8988T (cell line): ENCODE measurements at places on chromosomes 13 and 19.

DNA sequence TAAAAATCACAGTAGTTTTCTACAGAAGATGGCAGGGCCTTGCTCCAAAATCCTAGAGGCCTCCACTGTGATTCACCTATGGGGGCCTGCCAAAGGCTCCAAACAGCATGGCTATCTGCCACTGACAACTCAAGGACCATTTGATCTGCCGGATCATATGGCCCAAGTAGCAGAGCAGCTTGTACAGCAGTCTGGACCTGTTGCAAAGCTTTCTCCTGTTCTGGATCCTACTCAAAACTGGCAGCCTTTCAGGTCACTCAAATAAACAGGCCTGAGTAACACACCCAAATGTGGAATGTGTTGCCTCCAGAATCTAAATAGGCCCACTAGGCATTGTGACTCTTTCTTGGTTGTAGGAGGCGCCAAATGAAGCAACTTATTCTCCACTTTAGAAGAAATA, 1049.3 kb downstream of the PCDH9 start:
- no peak for DNase-seq

GRCh38 chr19:49767381-49767780, 580 bp downstream of the AP2A1 start:
- no peak for DNase-seq

GRCh38 chr13:30479154-30479882, 13.6 kb upstream of the HMGB1 start:
- no peak for DNase-seq

- DNase-seq: no peak
These were observed 11.4 kb downstream of the MLLT1 start for GRCh38 chr19:6268382-6268771.

- no peak for DNase-seq
These were observed 1519.6 kb downstream of the PCDH9 start for GRCh38 chr13:65710514-65710913.

DNA sequence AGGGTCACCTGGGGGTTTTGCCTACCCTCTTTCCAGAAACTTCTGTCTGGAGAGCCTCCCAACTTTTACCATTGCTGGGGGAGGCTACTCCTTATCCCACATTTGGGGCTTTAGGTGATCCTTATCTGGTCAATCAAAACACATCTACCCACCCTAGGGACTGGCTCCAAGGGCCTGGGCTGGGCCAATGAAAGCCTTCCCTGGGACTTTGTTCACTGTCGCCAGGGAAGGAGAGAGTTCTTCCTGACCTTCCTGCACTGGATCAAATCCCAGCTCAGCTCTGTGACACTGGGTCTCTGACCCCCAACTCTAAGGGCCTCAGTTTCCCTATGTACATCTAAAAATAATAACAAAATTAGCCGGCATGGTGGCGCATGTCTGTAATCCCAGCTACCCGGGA, 11.1 kb downstream of the DOCK6 start:
- no peak for DNase-seq

DNA sequence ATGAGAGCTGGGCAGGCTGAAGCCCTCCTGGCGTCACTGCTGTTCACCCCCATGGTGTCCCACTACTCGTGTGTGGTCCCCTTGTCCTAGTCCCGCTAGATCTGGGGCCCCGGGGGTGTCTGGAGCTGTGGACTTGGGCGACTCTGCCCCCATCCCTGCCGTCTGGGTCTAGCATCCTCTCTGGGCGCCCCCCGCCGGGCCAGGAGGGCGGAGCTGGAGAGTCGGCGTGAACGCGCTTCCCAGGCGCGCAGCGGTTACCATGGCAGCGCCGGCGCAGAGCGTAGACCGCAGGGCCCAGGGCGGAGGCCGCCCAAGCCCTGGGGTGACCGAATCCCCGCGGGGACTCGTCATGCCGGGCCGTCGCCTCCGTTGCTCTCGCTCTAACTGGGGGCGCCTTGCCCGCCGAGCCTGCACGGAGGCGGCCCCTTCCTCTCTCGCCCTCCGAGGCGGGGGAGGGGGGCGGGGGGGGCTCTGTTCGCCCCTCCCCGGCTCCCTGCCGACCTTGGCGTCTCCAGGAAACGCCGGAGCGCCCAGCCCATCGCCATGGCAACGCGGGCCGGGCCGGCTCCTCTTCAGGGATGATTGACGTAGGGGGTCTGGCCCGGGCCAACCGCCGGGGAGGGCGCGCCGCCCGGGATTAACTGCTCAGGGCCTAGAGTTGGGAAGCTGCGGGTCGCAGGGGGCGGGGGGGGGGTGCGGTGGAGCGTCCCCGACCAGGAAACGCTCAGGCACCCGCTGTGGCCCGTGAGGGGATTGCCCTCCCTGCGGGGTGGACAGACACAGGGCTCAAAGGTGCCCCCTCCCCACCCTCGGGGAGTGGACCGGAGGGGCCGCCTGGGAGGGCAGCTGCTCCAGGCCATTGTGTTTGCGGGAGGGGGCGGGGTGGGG, 8.9 kb downstream of the ISYNA1 start:
- no peak for DNase-seq

DNA sequence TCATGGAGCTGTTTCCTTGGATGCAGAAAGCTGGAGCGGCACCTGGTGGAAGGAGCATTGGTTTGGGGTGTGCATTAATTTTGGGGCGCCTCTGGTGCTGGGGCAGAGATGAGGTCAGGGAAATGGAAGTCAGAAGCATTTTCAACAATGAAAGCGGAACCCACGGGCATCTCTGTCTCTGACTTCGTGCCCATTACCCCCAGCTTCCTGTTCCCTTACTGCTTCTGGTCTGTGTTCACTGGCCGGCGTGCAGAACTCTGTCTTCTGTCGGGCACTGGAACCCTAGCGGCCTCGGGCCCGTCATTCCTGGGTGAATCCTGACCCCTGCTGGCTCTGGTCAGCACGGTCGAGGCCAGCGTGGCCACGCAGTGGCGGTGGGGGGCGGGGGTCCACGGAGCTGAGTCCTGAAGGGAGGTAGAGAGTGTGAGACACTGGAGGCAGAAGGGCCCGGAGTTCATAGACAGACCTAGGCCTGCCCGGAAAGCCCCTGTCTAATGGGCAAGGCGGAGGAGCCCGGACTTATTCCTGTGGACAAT, 7.9 kb upstream of the LINGO3 start:
- DNase-seq: peak; percentile 69

DNA sequence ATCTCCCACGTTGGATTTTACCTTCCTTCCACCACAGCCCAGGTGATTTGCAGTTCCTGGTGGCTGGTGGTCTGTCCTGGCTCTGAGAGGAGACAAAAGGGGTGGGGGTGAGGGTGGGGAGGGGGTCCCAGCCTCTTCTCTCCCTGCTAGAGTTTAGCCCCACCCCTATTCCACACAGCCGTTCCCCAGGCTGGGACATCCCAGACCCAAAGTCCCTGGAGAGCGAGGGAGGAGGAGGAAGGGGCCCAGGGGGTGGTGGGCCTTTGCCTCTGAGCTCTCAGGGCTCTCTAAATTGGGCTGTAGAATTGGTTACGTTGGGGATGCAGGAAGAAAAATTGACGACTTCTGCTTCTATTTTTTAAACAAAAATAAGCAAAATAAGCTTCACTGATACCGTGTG, 81.9 kb downstream of the SLC6A16 start:
- DNase-seq: no peak

DNA sequence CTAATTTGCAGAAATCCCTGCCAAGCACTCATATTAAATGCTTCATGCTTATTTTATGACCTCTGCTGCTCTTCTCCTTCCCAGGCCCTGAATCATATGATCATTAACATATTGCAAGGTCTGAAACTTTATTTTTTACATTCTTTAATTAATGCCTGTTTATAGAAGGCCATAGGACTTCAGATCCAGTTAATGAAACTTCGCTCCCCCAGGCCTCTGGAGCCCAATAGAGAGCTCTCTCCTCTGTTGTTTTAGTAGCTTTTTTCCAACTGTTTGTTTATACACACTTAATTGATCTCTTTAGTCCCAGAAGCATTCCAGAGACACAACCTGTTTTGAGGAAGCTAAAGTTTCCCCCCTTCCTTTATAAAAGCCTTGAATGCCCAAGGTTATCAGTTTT, 68.3 kb downstream of the DACH1 start:
- DNase-seq: no peak

GRCh38 chr13:98181111-98181815, 4.2 kb upstream of the RNF113B start:
- no peak for DNase-seq

- no peak for DNase-seq
These were observed 3.6 kb upstream of the PRODH2 start for GRCh38 chr19:35816262-35816661.

DNA sequence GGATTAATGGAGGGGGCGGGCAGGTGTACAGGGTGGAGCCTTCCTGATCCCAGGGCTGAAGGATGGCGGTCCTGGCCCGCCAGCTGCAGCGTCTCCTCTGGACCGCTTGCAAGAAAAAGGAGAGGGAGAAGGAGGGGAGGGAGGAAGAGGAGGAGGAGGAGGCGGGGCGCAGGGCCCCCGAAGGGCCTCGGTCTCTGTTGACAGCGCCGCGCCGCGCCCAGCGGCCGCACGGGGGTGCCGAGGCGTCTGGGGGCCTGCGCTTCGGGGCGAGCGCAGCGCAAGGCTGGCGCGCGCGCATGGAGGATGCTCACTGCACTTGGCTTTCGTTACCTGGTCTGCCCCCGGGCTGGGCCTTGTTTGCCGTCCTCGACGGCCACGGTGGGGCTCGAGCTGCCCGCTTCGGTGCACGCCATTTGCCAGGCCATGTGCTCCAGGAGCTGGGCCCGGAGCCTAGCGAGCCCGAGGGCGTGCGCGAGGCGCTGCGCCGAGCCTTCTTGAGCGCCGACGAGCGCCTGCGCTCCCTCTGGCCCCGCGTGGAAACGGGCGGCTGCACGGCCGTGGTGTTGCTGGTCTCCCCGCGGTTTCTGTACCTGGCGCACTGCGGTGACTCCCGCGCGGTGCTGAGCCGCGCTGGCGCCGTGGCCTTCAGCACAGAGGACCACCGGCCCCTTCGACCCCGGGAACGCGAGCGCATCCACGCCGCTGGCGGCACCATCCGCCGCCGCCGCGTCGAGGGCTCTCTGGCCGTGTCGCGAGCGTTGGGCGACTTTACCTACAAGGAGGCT, at the start of gene PPM1N:
Gene PPM1N (plus strand): TSS at position 33 of the 785 bp plus-strand sequence. CDS start 30 bp downstream, at position 63.
- DNase-seq: no peak

DNA sequence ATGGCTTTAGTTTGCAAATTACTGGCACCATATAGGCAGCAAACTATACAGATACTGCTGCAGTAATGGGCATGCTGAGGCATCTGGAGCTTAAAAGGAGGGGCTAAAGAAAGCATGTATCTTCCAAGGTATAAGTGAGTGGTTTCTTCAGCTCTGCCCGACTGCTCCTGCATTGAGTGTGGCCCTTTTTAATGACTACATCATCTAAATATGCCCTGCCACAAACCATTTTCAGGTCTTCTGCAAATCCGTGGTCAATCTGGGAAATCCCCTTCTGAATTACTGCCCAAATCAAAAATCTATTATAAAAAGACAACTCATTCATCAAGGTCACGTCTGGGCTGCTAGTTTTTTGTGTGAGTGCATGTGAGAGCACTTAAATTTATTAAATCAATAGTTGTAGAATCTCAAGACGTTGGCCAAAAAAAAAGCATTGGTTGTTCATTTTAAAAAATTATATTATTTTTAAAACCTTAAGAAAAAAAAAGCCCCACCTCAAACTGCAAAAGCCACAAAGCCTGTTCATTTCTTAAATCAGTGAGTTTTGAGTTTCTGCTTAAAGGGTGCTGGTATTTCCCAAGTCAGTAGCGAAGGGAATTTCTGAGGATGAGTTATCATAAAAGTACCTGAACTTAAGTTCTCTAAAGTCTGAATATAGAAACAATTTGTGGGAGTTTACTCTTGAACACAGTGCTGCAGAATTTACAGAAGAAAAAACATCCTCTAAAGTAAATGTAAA, 16.3 kb downstream of the LCP1 start:
- no peak for DNase-seq
